ENCODE measurements at places on chromosomes 3 and 15. TPM values are rescaled to one million over a fixed set of nuclear protein-coding genes. Genes with fewer than 3 reads are reported as not detected.
A peak's percentile ranks its signal among the peaks of the same experiment; 100 is the strongest.

- no peak for DNase-seq
These were observed 706.5 kb upstream of the UBE2E2 start for GRCh38 chr3:22496641-22497040.

LIPC gene
- not detected for total RNA-seq

- DNase-seq: no peak
These were observed 16.0 kb downstream of the ANKRD28 start for GRCh38 chr3:15781637-15782402.

- no peak for DNase-seq
These were observed 43.1 kb upstream of the TIPARP start for GRCh38 chr3:156631323-156631722.

- no peak for DNase-seq
These were observed 205.8 kb upstream of the IL12A start for GRCh38 chr3:159782724-159783421.

- no peak for DNase-seq
These were observed 84.7 kb upstream of the LMCD1 start for GRCh38 chr3:8416965-8417364.

DNA sequence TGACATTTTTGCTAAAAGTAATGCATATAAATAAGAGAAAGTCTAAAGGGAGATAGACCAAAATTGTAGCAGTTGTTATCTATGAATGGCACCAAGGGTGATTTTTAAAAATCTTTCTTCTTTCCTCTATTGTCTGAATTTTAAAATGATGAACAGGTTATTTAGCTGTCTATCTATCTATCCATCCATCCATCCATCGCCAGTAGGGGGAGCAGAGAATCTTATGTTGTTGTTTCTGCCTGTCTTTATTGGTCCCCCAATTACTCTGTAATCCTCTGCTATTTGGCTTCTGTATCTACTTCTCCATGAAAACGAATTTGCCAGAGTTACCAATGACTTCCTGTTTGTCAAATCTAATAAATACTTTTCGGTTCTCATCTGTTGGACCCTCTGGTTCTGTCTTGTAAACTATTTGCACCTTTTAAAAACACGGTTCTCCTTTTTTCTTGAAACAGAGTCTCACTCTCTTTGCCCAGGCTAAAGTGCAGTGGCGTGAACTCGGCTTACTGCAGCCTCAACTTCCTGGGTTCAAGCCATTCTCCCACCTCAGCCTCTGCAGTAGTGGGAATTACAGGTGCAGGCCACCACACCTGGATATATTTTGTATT is 86.0 kb downstream of the ECT2 start:
- DNase-seq: peak; percentile 32

PLSCR5 gene
- not detected for total RNA-seq

RAB27A gene
- 8.0 TPM for total RNA-seq

DNA sequence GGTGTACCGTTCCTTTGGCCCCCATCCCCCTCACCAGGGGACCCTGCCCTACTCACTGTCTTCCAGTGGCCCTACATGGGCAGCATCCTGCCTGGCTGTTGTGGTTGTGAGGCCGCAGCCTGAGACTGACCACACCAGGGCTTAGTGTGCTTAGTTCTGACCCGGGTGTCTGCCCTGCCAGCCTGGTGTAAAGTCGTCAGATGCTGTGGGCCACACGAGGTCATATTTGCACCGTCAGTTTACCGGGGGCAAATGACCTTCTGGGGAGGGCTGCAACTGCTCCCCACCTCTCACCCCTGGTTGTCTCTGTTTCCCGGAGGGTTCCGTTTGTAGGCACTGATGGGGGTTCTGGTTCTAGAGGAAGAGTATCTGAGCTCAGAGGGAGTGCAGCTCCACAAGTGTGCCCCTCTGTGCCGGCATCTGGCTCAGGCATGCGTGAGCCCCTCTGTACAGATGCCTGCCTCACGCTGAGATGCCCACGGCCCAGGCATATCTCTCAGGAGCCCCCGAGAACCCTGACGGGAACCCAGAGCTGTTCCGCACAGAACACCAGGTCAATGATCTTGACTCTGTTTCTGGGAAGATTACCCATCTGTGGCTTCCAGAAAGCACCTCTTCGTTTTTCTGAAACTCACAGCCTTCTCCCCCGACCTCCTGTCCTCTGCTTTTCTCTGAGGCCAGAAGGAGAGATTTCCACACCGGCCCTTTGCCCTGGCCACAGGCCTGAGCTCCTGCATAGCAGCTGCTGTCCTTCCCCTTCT is 19.2 kb downstream of the KLF13 start:
- no peak for DNase-seq
